ENCODE measurements at places on chromosomes 12 and 14. TPM values are rescaled to one million over a fixed set of nuclear protein-coding genes. Genes with fewer than 3 reads are reported as not detected.

Gene CCDC197
- total RNA-seq = not detected

Gene KRT73
- total RNA-seq = 0.42 TPM

Gene FAM222A
- total RNA-seq = 0.96 TPM

Gene NRXN3
- total RNA-seq = not detected

Data from activated naive CD8-positive, alpha-beta T cell treated with anti-CD3 and anti-CD28 coated beads, Interleukin-2, amount 10 ng/mL, durations not matched to agents 7 days and 5 days (primary cell).